ENCODE measurements at places on chromosomes 12 and 14.

GRCh38 chr14:94077111-94077821, 3.7 kb downstream of the DDX24 start:
- H3K27ac ChIP-seq: no peak overlapping the region
- H3K4me3 ChIP-seq: peak overlapping the region; percentile 66
- peaks cover 73% of the 10 kb centered on the region for H3K36me3 ChIP-seq
- DNase-seq: no peak
- no peaks in the 10 kb centered on the region for H3K27me3 ChIP-seq
- H3K4me1 ChIP-seq: peaks cover 53% of the 10 kb centered on the region

DNA sequence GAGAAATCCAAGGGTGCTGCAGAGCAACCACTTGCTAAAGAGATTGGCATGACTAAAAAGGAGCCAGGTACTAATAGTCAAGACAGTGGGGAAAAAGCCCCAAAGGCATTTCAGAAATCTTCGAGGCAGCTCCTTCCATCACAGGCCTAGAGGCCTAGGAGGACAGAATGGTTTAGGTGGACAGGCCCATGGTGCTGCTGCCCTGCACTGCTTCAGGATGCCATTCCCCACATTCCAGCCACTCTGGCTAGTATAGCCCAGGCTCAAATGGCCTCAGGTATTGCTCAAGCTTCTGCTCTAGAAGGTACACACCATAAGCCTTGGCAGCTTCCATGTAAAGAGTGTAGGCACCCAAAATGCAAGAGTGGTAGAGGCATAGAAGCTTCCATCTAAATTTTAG, 92.9 kb downstream of the RPAP3 start:
- no peak for DNase-seq
- H3K36me3 ChIP-seq: peaks cover 4% of the 10 kb centered on the region
- no peak overlapping the region for H3K27ac ChIP-seq

- no peak for DNase-seq
- H3K36me3 ChIP-seq: no peaks in the 10 kb centered on the region
- no peaks in the 10 kb centered on the region for H3K4me1 ChIP-seq
- no peak overlapping the region for H3K4me3 ChIP-seq
Measured at GRCh38 chr12:5114436-5114835, 70.8 kb downstream of the KCNA5 start.

- H3K4me1 ChIP-seq: no peaks in the 10 kb centered on the region
- H3K36me3 ChIP-seq: no peaks in the 10 kb centered on the region
- no peaks in the 10 kb centered on the region for H3K27me3 ChIP-seq
- no peak for DNase-seq
- H3K4me3 ChIP-seq: no peak overlapping the region
- no peak overlapping the region for H3K27ac ChIP-seq
Measured at GRCh38 chr12:82555699-82556098, 131.0 kb upstream of the TMTC2 start.

DNA sequence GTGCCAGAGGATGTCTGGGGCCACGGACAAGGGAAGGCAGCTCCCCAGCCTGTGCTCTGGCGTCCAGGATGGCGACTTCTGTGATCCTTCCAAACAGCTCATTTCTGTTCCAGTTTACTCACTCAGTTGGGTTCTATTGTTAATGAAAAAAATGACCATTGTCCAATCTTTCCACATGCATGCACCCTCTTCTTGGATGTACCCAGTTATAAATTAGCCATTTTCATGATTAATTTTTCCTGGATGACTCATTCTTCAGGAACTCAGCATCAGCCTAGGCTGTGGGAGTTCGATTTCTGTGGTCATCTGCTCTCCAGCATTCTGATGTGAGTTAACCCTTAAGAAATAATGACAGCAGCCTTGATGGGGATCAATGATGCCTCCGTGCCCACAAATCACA, 926.8 kb downstream of the BCL11B start:
- H3K36me3 ChIP-seq: no peaks in the 10 kb centered on the region
- no peak for DNase-seq
- H3K4me3 ChIP-seq: no peak overlapping the region
- H3K27me3 ChIP-seq: no peaks in the 10 kb centered on the region
- H3K27ac ChIP-seq: no peak overlapping the region
- H3K4me1 ChIP-seq: no peaks in the 10 kb centered on the region

GRCh38 chr14:64680013-64680713, 24.1 kb upstream of the PLEKHG3 start:
- H3K4me1 ChIP-seq: peaks cover 12% of the 10 kb centered on the region
- H3K4me3 ChIP-seq: no peak overlapping the region
- no peak overlapping the region for H3K27ac ChIP-seq
- DNase-seq: no peak
- H3K27me3 ChIP-seq: peaks cover 15% of the 10 kb centered on the region

- H3K4me1 ChIP-seq: peaks cover 18% of the 10 kb centered on the region
- peaks cover 67% of the 10 kb centered on the region for H3K27me3 ChIP-seq
- H3K27ac ChIP-seq: no peak overlapping the region
- DNase-seq: no peak
- H3K4me3 ChIP-seq: peak overlapping the region; percentile 36
Measured at GRCh38 chr12:57631566-57632072, 1.4 kb downstream of the B4GALNT1 start.

DNA sequence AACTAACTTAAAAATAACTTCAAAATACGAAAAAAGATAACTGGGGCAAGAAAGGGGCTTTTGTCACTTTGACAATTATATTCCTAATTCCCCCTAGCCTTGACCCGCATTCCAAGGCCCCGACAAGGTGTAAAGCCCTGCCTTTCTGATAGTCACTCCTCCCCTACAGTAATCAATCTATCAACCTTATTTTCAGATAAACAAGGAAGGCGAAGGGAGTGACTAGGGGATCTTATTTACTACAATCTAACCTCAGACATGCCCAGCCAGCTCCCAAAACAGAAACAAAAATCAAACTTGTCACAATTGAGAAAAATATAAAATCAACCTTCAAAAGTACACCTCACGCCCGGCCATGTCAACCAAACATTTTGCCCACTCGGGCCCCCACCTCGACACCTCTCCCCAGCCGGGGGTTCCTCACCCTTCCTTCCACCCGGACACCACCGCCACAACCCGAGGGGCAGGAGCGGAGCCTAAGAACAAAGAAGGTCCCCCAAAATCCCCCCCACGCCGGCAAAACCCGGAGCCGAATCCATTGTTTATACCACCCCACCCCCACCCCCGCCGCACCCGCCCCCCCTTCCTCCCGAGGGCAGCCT, 562 bp downstream of the ZFYVE1 start:
- no peaks in the 10 kb centered on the region for H3K27me3 ChIP-seq
- peak; percentile 31 for DNase-seq
- H3K4me1 ChIP-seq: peaks cover 38% of the 10 kb centered on the region
- H3K36me3 ChIP-seq: peaks cover 20% of the 10 kb centered on the region

Data from activated CD8-positive, alpha-beta T cell treated with anti-CD3 and anti-CD28 coated beads, Interleukin-2, amount 10 ng/mL, durations not matched to agents 7 days and 5 days (primary cell).